ENCODE measurements at places on chromosomes 5 and 9.

- no peak for DNase-seq
- no peaks in the 10 kb centered on the region for H3K36me3 ChIP-seq
- H3K4me3 ChIP-seq: no peak overlapping the region
- no peaks in the 10 kb centered on the region for H3K4me1 ChIP-seq
- no peak overlapping the region for H3K27ac ChIP-seq
These were observed 103.2 kb downstream of the MAT2B start for GRCh38 chr5:163608621-163609020.

- H3K4me3 ChIP-seq: no peak overlapping the region
- no peaks in the 10 kb centered on the region for H3K27me3 ChIP-seq
- DNase-seq: no peak
- no peak overlapping the region for H3K27ac ChIP-seq
- peaks cover 25% of the 10 kb centered on the region for H3K4me1 ChIP-seq
These were observed 54.6 kb downstream of the FBXL7 start for GRCh38 chr5:15554542-15554941.

DNA sequence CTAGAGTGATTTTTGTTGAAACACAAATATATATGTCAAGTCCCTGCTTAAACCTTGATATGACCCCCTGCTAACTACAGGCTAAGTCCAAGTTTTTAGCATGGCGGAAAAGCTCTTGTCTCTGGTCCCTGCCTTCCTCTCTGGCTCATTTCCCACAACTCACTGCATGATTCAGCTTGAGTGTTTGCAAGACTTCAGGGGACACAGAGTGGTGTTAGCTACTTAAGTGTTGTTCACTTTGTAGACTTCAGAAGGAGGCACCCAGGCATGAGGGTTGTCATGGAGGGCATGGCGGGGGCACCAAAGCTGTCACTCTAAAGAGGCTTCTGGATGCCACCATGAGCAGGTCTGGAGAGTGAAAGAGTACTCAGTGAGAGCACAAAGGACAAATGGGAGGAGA lies 362.4 kb upstream of the ACTBL2 start:
- no peak for DNase-seq
- peak overlapping the region; percentile 64 for H3K27ac ChIP-seq
- H3K4me1 ChIP-seq: peaks cover 41% of the 10 kb centered on the region
- no peak overlapping the region for H3K4me3 ChIP-seq
- H3K27me3 ChIP-seq: no peaks in the 10 kb centered on the region

DNA sequence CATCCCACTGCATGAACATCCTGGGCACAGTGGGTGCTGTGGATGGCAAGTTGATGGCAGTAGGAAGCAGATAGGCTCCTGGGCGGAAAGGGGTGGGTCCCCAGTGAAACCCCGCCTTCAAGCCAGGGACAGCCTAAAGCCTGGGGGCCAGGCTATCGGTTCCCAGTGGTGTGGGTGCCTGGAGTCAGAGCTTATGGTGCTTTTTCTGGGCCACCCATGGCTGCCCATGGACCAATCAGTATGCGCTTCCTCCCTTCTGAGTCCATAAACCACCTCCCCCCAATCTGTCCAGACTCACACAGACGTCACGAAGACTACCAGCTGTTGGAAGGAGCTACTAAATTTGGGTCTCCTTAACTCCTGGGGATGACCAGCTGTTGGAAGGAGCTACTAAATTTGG lies 17.5 kb upstream of the ECPAS start:
- no peak overlapping the region for H3K4me3 ChIP-seq
- no peaks in the 10 kb centered on the region for H3K27me3 ChIP-seq
- no peaks in the 10 kb centered on the region for H3K36me3 ChIP-seq
- no peaks in the 10 kb centered on the region for H3K4me1 ChIP-seq
- no peak overlapping the region for H3K27ac ChIP-seq

GRCh38 chr5:132470010-132470392 lies 20.6 kb downstream of the IRF1 start:
- DNase-seq: no peak
- H3K4me1 ChIP-seq: peaks cover 95% of the 10 kb centered on the region
- H3K36me3 ChIP-seq: peaks cover 6% of the 10 kb centered on the region
- H3K27me3 ChIP-seq: no peaks in the 10 kb centered on the region

GRCh38 chr9:20369391-20369790 lies 252.9 kb downstream of the MLLT3 start:
- no peaks in the 10 kb centered on the region for H3K36me3 ChIP-seq
- no peaks in the 10 kb centered on the region for H3K27me3 ChIP-seq
- no peak overlapping the region for H3K27ac ChIP-seq

- no peaks in the 10 kb centered on the region for H3K27me3 ChIP-seq
- H3K4me1 ChIP-seq: no peaks in the 10 kb centered on the region
- H3K4me3 ChIP-seq: no peak overlapping the region
- H3K27ac ChIP-seq: no peak overlapping the region
- no peak for DNase-seq
These were observed 188.3 kb downstream of the AGTPBP1 start for GRCh38 chr9:85553475-85553874.

GRCh38 chr5:1648806-1649205 lies 125.0 kb upstream of the LPCAT1 start:
- no peak overlapping the region for H3K27ac ChIP-seq
- no peak overlapping the region for H3K4me3 ChIP-seq
- H3K4me1 ChIP-seq: peaks cover 19% of the 10 kb centered on the region

DNA sequence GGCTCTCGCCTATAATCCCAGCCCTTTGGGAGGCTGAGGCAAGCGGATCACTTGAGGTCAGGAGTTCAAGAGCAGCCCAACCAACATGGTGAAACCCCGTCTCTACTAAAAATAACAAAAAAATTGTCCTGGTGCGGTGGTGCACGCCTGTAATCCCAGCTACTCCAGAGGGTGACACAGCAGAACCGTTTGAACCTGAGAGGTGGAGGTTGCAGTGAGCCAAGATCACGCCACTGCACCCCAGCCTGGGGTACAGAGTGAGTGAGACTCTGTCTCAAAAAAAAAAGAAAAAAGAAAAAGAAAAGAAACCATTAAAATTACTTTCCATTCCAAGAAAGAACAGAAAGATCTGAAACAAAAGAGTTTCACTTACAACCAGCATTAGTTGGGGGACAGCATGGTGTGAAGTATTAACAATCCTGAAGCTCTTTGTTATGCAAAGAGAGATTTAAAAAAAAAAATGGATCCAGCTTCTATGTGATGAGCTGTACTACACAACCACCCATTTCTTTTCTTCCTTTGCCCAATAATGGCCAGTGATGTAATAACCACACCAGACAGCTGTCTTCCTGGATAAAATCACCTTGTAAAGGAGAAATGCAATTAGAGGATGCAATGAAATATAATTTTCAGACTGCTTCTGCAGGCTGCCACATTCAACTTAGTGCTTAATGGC lies 76.9 kb downstream of the MED27 start:
- H3K27ac ChIP-seq: no peak overlapping the region
- H3K36me3 ChIP-seq: no peaks in the 10 kb centered on the region

- H3K4me3 ChIP-seq: no peak overlapping the region
- no peak overlapping the region for H3K27ac ChIP-seq
- no peaks in the 10 kb centered on the region for H3K27me3 ChIP-seq
- no peaks in the 10 kb centered on the region for H3K4me1 ChIP-seq
- no peak for DNase-seq
These were observed 100.3 kb downstream of the NDFIP1 start for GRCh38 chr5:142208777-142209312.
